Spinal cord (tissue), 10 donors: ENCODE measurements at places on chromosomes 13 and 19. TPM values are rescaled to one million over a fixed set of nuclear protein-coding genes. Genes with fewer than 3 reads are reported as not detected.

The KLK4 gene
- 0.59 TPM for total RNA-seq

The C19orf53 gene
- 136 TPM for total RNA-seq

The OSCAR gene
- total RNA-seq, result 1.1 TPM

The ZNF93 gene
- total RNA-seq, result 14.3 TPM
